Sigmoid colon (tissue), 7 donors: ENCODE measurements at places on chromosomes 5 and 9. TPM values are rescaled to one million over a fixed set of nuclear protein-coding genes. Genes with fewer than 3 reads are reported as not detected.

DNA sequence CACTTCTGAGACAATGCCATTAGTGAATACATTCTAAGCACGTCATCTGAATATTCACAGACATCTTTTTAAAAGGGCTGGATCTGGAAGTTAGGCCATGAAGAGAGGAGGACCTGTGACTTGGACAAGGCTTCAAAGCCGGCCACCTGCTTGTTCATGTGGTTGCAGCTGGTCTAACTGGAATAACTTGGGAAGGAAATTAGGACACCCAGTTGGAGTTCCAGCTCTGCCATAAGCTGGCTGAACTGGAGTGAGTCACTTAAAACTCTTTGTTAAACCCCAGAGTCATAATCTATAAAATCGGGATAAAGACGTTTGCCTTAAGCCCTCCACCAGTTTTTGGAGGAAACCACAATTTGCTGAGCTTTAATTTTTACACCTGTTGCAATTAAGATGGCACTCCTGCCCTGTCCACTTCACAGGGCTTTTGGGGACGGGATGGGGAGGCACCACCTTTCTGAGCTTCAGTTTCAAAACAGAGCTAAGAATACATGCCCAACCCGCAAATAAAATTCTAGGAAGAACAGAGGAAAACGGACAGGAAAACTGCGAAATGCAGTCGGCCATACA is 536 bp upstream of the STX17 start:
- H3K36me3 ChIP-seq, result no peaks in the 10 kb centered on the region
- no peaks in the 10 kb centered on the region for H3K27me3 ChIP-seq
- peak overlapping the region; percentile 81 for H3K4me3 ChIP-seq
- H3K4me1 ChIP-seq, result peaks cover 5% of the 10 kb centered on the region
- DNase-seq, result no peak
- peak overlapping the region; percentile 95 for H3K27ac ChIP-seq

DNA sequence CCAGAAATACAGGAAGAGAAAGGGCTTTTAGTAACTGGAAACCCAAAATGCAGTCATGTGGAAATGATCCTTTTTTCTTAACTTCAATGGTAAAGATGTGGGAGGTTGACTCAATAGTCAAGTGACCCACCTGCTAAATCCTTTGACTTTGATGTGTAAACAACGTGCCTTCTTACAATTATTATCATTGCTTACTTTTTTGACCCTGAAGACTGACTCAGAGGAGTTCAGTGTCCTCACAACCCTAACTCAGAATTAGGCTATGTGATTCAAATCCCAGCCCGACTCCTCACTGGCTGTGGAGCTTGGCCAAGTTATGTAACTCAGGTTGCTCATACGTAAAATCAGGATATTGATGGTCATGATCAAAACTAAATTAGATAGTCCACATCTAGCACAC is 27.9 kb downstream of the ANXA1 start:
- peaks cover 13% of the 10 kb centered on the region for H3K4me1 ChIP-seq
- H3K27ac ChIP-seq, result no peak overlapping the region
- no peak overlapping the region for H3K4me3 ChIP-seq
- no peaks in the 10 kb centered on the region for H3K27me3 ChIP-seq
- no peaks in the 10 kb centered on the region for H3K36me3 ChIP-seq
- no peak for DNase-seq

DNA sequence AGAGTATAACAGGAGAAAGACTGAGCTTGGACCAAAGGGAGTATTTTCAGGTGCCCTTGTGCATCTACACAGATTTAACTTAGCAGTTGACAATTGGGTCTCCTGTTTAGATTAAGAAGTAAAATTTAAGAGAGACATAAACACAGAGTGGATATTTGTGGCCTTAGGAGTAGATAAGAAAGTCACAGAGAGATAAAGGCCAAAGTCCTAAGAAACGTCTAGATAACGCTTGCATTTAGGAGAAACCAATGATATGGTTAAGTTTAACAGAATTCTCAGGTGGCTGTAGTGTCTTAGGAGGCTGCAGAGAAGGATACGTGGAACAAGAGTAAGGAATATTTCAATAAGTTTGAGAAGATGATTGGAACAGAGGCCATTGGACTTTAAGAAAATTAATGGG is 155.0 kb upstream of the DAB2 start:
- no peaks in the 10 kb centered on the region for H3K4me1 ChIP-seq
- no peaks in the 10 kb centered on the region for H3K27me3 ChIP-seq
- H3K4me3 ChIP-seq, result no peak overlapping the region
- no peak overlapping the region for H3K27ac ChIP-seq
- DNase-seq, result no peak

GRCh38 chr5:173237143-173237874 is 2.3 kb upstream of the NKX2-5 start:
- no peak overlapping the region for H3K27ac ChIP-seq
- peaks cover 96% of the 10 kb centered on the region for H3K27me3 ChIP-seq
- DNase-seq, result no peak
- H3K36me3 ChIP-seq, result no peaks in the 10 kb centered on the region
- peaks cover 49% of the 10 kb centered on the region for H3K4me1 ChIP-seq
- H3K4me3 ChIP-seq, result no peak overlapping the region

DNA sequence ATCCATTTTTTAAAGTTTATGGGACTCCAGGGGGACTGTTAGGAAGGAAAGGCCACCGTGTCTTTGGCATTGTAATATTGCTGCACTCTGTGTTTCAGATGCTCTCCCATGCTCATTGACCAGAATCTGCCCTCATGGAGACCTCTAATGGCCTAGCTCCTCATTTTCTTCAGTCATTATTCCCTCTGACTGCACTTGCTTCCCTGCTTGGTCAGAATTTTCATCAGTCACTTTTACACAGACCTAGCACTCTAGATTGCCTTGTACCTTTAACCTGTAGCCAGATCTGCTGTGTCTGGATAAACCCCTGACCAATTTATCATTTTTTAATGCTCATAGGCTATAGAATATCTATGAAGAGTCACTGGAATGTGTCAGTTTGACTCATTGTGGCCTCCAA is 155.5 kb upstream of the NUDT12 start:
- no peaks in the 10 kb centered on the region for H3K27me3 ChIP-seq
- no peaks in the 10 kb centered on the region for H3K4me1 ChIP-seq
- H3K4me3 ChIP-seq, result no peak overlapping the region
- H3K36me3 ChIP-seq, result no peaks in the 10 kb centered on the region
- no peak overlapping the region for H3K27ac ChIP-seq
- no peak for DNase-seq

- H3K27ac ChIP-seq, result no peak overlapping the region
- no peak for DNase-seq
- no peaks in the 10 kb centered on the region for H3K36me3 ChIP-seq
- no peak overlapping the region for H3K4me3 ChIP-seq
- H3K4me1 ChIP-seq, result no peaks in the 10 kb centered on the region
Measured at GRCh38 chr5:143874312-143874711, 62.4 kb downstream of the HMHB1 start.

PLAC8L1 gene
- total RNA-seq, result not detected

UTP15 gene
- total RNA-seq, result 17.9 TPM

RGS14 gene
- total RNA-seq, result 11.4 TPM
